ENCODE measurements at places on chromosomes 7 and 10.

DNA sequence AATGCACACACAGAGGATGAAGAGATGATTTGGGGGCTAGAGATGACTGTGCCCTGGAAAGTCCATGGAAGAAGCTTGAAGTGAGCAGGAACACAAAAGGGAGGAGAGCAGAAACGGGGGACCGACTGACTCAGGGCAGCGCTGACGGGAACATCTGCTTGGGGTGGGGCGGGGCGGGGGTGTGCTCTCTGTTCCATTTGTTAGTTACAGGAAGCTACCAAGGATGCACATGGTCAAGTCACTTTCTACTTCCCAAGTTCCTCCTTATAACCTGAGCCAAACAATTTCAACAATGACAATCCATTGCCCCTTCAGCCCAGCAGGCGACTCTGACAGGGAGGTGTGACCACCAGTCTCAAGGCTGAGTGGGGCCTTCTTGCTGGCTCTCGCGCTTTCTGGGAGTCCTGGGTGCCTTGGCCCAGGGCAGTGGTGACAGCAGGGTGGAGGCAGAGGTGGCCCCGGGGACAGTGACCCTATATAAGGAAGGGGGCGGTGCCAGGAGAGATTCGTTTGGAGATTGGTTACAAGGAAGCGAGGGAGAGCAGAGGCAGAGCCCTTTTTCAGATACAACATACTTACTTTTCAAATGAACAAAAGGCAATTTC is 39.6 kb downstream of the CLEC2L start:
- no peak for DNase-seq

GRCh38 chr7:121140790-121141189 is 152.3 kb downstream of the CPED1 start:
- DNase-seq: no peak

- no peak for DNase-seq
Observed at GRCh38 chr10:91711885-91712680, 79.2 kb upstream of the PPP1R3C start.

DNA sequence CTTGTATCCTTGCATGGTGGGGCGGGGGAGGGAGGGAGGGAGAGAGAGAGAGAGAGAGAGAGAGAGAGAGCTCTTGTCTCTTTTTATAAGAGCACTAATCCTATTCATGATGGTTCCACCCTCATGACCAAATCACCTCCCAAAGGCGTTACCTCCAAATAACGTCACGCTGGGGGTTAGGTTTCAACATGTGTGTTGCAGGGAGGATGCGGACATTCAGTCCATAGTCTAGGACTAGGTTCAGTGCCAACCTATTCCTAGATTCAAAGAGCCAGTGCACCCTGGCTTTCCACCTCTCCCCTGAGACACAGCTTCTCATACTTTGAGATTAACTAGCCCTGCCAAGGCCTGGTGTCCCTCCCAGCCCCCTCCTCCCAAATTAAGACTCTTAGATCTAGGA is 123.0 kb downstream of the GRK5 start:
- DNase-seq: no peak

- no peak for DNase-seq
Observed at GRCh38 chr7:451255-452225, 68.1 kb downstream of the PDGFA start.

- DNase-seq: no peak
Observed at GRCh38 chr7:143362131-143363015, at the start of gene FAM131B. FAM131B (minus strand) TSS chr7:143362713; CDS start chr7:143362603, 110 bp downstream.

DNA sequence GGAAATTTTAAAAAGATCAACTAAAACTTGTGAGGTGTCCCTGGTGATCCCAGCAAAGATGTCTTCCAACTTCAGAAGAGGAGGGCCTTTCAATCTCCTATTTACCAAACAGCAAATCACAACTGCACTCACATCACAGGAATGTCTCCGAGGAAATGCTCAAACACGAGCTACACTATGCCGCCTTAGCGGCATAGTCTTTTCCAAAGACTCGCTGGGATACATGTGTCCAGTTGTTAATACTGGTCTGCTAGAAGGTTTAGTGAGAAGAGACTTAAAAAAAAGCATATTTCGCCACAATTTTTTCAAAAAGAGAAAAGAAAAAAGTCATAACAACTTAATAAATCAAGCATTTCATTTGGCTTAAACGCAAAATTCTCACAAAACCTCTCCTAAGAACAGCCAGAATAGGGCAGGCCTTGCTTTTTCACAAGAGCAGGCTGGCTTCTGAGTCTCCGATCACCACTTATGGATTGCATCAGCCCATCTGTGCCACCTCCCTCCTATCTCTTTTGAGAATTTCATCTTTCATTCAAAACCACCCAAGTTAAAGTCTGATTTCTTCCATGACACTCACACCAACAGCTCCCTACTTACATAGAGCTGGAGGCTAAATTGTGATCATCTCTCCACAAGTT is 66.1 kb downstream of the GNA12 start:
- no peak for DNase-seq

DNA sequence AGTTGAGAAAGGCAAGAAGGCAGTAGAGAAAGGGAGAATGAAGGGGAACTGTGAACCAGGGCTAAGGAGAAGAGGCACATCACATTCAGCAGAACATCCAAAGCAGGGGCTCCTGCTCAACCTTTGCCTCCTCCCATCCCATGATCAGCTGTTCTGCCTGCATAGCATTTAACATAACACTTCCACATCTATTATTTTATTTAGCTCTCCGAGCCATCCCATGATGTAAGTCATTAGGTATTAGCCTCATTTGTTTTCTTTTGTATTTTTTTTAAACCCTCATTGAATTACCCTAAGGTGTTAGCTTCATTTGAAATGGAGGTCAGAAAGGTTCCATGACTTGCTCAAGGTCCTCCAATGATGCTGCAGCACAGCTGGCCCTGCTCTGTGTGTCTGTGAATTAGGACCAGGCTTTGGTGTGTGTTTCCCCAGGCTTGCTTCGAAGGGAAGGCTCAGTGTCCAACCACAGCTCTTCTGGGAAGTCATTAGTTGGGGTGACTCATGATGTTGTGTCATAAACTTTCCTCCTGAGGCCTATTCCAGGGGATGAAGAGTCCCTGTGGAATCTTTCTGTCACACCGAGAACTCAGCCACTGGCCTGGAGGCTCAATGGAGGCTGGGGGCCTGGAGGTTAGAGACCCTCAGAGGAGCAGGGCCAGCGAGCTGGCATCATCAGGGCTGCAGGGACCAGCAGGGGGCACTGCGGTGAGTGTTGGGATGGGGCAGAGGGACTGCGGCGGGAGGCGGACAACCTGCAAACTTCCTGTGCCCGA is 16.5 kb downstream of the NPFFR1 start:
- DNase-seq: peak; percentile 74

- no peak for DNase-seq
Observed at GRCh38 chr7:37100735-37101331, 347.8 kb downstream of the ELMO1 start.

- DNase-seq: no peak
Observed at GRCh38 chr7:17392846-17393245, 94.4 kb downstream of the AHR start.

DNA sequence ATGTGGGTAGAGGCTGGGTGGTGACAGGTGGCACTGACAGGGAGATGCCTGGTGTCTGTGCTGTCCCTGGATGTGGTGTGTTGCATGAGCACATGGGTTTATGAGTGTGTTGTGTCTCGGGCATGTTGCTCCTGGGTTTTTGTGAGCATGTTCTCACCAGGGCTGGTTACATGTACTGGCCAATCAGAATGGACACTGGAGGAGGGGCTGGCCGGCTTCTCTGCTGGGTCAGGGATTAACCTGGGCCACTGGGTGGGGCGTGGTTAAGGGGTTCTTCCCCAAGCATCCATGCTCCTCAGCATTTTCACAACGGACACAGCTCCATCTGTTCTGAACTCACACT is 20.8 kb upstream of the VOPP1 start:
- DNase-seq: no peak

GRCh38 chr10:89115876-89116627 is 91.1 kb downstream of the CH25H start:
- peak; percentile 93 for DNase-seq

DNA sequence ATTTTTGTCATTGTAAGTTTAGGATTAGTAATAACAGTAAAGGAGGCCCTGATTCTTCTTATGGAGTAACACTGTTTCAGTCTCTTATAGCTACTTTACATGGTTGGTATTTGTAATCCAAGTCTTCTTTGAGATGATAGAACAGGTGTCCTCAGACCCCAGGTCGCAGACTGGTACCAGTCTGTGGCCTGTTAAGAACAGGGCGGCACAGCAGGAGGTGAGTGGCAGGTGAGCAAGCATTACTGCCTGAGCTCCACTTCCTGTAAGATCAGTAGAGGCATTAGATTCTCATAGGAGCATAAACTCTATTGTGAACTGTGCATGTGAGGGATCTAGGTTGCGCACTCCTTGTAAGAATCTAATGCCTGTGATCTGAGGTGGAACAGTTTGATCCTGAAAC is 77.3 kb downstream of the STK31 start:
- DNase-seq: no peak

DNA sequence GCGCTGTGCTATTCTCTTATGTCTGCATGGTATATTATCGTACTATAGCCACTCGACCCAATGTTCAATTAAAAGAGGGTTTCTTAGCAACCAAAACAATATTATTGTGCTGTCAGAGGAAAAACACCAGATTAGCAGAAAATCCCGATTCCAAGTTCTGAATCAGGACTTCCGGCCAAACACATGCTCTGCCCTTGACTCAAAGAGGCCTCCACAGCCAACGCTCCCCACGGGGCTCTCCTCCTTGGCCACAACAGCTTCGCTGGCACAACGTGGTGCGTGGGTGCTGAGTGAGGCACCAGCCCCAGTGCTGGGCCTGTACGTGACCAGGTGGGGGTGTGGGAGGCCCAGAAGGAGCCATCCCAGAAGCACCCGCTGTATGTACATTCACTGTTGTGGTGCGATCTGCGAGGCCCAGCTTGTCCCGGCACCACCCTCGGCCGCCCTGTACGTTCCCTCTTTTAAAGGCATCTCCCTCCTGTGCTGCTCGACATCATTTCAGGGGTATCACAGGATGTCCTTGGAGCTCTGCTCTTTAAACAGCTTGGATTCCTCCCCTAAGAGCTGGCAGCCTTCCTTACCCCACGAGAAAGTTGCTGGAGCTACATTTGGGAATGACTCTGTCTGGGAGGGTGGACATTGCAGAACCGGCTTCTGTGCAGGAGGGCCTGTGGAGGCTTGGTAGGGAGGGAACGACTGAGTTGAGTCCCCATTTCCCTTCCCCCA is 736.2 kb downstream of the PARD3 start:
- DNase-seq: no peak

GRCh38 chr7:115216652-115217051 is 294.8 kb downstream of the MDFIC start:
- DNase-seq: no peak

- DNase-seq: no peak
Observed at GRCh38 chr10:12513775-12514673, 164.7 kb downstream of the CAMK1D start.

- no peak for DNase-seq
Observed at GRCh38 chr10:20492447-20492846, 404.7 kb downstream of the NEBL start.

DNA sequence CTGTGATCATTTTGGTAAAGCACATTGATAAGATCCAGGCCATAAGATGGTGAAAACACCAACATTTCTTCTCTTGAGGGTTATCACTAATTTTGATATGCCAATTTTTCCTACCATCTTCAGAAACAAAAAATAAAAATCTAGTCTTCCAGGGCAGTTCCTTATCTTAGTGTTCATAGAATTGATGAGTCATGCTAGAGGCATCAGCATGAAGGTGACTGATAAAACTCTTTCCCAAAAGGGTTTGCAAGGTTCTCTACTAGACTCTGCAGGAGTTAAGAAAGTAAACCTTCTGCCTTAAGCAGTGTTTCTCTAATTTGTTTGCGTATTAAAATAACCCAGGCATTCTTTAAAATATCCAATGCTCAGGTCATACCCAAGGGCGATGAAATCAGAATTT is 483.1 kb upstream of the CNTNAP2 start:
- DNase-seq: no peak

- no peak for DNase-seq
Observed at GRCh38 chr7:11317766-11318165, 344.1 kb downstream of the PHF14 start.

DNA sequence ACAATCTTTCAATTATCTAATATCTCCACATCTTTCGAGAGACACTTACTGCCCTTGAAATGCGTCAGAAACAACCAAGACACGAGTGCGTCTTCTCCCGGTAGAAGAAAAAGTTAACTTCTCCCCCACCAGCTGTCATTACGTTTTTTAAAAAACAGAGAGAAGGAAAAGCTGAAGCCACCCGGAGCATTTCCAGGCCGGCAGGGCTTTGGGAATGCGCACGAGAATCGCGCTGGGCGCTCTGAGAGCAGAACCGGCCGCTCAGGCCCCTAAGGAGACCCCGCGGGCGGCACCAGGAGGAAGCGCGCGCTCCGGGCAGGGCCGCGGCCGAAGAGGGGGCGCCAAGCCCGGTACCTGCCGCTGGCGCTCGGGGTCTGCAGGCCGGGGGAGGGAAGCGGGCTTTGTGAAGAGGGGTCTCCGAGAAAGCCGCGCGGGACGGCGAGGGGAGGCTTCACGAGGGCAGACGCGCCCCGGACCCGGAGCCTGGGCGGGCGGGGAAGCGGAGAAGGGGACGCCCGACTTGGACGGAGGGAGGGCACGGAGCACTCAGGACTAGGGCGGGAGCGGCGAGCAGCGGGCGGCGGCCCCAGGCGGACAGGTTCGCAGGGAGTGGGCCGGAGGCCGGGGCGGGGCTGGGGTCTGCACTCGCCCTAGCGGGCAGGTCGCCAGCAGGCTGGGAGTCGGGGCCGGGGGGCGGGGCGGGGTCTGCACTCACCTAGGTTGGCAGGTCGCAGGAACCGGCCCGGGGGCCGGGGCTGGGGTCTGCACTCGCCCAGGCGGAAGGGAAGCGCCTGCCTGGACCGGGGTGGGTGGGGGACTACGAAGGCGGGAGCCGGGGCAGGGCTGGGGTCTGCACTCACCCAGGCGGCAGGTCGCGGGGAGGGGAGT is 932 bp downstream of the ESYT2 start:
- DNase-seq: no peak
